ENCODE measurements at places on chromosomes 11 and 22.

- no peak for DNase-seq
Measured at GRCh38 chr11:104104664-104105063, 59.3 kb downstream of the PDGFD start.

DNA sequence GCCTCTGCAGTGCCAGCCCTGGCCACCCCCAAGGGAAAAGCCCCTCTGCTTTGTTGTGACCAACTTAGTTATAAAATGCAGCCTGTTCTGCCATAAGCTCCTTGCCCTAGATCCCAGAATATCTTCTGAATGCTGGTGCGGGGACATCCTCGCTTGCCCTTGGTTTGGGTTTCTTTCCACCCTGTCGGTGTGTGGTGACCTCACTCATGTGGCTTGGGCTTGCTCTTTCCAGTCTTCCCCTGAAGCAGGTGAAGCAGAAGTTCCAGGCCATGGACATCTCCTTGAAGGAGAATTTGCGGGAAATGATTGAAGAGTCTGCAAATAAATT lies 16.7 kb downstream of the CLDN5 start:
- no peak for DNase-seq

DNA sequence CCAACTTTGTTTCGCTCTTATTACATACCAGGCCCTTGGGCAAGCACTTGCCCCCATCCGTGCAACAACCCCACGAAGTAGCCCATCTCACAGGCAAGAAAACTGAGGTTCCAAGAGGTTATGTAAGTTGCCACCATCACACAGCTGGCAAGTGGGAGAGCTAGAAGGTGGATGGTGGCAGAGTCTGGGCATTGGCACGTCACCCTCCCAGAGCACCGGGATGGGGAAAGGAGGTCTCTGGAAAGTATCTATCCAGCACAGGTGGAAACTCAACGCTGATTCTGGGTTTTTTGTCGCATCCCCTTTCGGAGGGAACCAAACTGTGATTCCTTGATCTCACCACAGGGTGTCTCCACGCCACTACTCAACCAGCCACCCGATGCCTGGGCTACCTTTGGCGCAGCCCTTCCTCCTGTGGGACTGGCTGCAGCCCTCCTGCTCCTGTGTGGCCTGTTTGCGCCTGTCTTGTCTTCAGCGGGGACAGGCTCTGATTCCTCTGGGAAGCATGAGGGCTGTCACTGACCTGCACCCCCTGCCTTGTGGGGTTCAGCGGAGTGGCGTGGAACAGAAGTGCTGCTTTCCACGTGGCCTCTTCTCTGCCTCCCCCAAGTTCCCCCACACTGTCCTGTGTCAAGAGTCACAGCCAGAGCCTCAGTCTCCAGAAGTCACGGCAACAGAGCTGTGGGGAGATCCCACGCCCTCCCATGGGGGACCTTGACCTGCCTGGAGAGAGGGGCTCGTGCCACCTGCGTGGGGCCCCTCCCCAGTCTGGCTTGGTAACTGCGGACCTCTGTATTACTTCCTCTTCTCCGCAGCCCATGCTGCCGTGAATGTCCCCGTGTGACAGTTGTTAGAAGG lies 34.4 kb upstream of the TRIM29 start:
- peak; percentile 53 for DNase-seq

GRCh38 chr11:3995949-3996554 lies 98.5 kb upstream of the RRM1 start:
- DNase-seq, result no peak

DNA sequence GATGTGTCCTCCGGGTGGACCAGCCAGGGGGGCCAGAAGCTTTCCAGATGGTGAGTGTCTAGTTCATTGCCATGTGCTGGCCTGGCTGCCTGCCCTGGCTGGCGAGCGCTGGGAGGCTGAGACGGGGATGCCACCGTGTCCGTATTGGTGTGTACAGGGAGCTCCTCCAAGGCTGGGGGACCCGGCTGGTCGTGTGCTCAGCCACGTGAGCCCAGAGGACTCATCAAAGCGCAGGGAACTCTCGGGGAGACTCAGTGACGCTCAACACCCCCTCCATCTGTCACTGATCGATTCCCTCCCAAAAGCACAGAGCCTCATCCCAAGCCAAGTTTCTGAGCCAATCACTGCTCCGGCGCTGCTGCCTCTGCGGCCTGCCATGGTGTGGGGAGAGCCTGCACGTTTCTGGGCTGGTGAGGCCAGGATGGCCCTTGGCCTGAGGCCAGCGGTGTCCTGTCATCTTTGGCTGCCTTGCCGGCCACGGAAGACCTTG lies 423.7 kb downstream of the SHANK2 start:
- no peak for DNase-seq

- DNase-seq, result peak; percentile 26
Measured at GRCh38 chr11:18243783-18244362, 4.6 kb downstream of the SAA2 start.

DNA sequence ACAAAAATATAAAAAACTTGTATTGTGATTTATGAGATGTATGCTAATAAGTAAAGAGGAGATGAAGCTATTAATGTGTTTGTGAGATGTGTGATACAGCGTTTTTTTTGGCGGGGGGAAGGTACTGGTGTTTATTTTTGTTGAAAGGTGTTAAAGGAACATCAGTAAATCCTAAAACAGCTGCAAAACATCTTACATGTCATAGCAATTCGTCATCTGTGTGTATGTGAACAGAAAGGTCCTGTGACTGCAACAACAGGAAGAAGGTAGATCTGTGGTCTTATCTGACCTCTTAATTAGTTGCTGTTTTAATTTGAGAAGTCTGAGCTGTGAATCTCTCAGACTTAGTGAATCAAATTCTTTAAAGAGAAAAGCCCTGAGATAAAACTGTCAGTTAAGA lies 1041.1 kb downstream of the JRKL start:
- peak; percentile 15 for DNase-seq

GRCh38 chr11:70572974-70573260 lies 174.6 kb downstream of the CTTN start:
- no peak for DNase-seq

DNA sequence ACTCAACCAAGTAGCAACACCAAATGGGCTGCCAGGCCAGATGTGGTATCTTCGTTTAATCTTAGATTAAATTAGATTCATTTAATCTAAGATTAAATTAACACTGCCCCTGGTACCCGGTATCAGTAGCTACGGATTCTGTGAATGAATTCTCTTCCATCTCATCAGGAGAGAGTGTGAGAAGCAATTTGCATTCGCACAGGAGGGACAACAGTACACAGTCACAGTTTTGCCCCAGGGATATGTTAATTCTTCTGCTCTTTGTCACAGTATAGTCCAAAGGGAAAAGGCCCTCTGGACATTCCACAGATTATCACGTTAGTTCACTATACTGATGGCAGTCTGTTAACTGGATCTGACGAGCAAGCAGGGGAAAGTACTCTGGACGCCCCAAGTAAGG lies 22.9 kb downstream of the ASCL2 start:
- no peak for DNase-seq

- no peak for DNase-seq
Measured at GRCh38 chr11:132999516-132999915, 532.8 kb downstream of the OPCML start.

DNA sequence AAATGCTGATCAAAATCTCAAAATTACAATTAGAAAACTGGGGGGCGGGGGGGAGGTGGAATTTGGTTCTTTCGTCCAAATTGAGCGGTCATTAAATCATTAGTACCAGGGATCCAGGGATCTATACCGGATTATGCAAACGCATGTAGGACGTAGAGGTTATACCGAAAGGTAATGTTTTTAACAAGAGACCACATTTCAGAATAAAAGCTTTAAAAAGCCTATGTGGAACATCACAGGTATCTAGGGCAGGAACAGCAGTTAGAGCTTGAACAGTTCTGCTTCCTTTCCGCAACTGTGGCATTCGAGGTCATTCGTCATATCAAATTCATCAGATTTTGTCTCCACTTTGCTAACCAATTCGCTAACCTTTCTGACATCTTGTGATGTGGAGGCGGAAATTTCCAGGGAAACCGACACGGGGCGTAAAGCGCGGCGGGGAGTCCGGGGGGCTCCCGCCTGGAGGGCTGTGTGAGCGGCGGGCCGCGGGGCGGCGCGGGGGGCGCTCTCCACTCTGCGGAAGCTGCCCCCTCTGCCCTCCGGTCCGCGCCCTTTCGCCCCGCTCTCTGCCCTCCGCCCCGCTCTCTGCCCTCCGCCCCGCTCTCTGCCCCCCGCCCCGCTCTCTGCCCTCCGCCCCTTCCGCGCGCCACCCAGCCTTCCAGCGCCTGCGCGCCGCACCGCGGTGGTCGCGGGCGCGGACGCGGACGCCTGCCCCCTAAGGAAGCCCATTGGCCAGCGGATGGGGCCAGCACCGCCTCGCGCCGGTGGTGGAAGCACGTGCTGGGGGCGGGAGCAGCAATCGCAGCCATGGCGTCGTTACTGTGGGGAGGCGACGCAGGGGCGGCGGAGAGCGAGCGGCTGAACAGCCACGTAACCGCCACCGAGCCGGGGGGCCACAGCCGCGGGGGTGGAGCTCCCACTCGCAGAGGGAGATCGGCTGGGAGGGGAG lies at the start of gene DDX25:
DDX25 (plus strand) TSS at position 798 of the 949 bp plus-strand sequence; CDS start at position 808, 10 bp downstream.
- peak; percentile 51 for DNase-seq

GRCh38 chr11:1112351-1113191 lies 37.9 kb downstream of the MUC2 start:
- DNase-seq, result no peak

DNA sequence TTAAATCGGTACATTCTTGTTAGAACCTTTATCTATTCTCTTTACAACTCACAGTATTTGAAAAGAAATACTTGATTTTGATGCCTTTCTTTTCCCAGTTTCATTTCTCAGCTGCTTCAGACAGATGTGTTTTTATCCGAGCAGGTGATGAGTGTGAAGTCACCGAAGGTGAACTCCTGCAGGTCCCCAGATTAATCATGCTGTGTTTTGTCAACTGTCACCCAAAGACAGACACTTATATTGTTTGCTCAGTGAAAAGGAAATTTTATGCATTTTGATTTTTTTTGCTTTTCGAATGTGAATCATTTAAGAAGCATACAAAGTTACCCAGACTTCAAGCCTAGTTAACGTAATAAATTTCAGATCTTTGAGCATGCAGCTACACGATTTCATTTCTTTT lies 7.8 kb upstream of the TMPRSS13 start:
- peak; percentile 50 for DNase-seq

DNA sequence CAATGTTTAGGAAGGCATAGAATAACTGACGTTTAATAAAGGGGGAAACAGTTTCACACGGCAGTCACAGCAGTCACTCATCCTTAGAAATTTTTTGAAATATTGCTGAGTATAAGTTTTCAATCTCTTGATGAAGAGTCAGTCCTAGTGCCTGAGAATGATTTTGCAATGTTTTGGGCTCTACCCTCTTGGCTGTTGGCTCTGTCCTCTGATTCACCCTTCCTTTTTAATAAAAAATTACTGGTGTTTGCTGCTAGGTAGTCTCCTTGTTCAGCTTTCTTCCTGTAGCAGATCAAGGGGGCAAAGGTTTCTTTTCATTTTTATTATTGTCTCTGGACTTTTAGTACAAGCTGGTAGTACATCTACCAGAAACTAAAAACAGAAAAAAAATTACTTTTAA lies 194.3 kb upstream of the ANO3 start:
- DNase-seq, result no peak

- no peak for DNase-seq
Measured at GRCh38 chr11:67558084-67558772, 25.4 kb upstream of the GSTP1 start.

DNA sequence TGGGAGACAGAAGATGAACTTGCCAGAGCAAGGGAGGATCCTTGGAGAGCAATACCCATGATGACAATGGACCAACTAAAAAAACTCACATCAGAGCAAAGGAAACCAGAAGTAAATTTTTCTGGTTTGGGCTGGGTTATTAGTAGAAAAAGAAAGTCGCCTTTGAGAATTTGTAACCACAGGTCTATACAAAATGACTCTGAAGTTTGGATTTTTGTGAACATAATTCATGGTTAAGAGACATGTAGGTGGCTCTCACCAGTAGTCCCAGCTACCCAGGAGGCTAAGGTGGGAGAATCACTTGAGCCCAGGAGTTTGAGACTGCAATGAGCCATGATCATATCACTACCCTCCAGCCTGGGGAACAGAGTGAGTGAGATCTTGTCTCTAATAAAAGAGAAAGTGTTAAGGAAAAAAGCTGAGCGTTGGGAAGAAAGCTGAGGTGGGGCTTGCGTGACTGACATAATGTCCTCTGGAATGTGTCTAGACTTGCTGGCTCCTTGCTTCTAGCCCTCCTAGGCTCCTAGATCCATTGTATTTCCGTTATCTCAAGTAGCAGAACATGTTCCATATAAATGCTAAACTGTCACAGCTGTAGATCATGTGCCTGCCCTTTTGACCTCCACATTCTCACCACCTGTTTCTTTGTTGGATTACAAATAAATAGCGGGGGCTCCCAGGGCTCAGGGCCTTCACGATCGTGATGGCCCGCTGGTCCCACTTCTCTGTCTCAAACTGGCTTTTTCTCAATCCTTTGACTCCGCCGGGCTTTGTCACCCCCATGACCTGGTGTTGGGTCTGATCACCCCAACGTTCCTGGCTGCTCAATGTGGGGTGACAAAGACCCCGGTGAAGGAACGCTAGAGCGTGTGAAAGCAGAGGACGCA lies 56.2 kb upstream of the SC5D start:
- no peak for DNase-seq

DNA sequence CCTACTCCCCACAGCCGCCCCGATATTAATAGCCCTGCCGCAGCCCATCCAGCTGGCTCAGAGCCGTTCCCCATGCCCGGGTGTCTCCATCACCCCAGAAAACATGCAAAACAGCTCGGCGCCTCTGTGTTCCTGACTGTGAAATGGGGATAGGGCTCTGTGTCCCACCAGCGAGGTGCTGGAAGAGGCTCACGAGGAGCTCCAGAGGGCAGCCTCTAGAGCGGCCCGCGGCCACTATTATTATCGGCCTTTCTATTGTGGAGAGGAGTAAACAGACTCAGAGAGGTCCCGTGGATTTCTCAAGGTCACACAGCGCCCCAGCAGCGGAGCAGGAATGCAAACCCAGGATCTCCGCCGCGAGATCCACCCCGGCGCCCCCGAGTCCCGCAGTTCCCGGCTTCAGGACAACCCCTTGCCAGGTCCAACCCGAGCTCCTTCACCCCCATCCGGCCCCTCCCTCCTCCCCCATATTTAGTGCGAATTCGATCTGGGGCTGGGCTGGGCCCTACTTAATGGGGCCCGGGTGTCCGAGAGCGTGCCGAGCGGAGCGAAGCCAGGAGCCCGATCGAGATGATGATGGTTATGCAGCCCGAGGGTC lies at the start of gene ACTN3:
ACTN3 (plus strand) TSS at position 536 of the 598 bp plus-strand sequence; CDS start at position 571, 35 bp downstream.
- no peak for DNase-seq

- DNase-seq, result no peak
Measured at GRCh38 chr11:119793335-119793984, 64.5 kb upstream of the NECTIN1 start.

- peak; percentile 74 for DNase-seq
Measured at GRCh38 chr11:90701716-90702115, 478.9 kb upstream of the CHORDC1 start.

DNA sequence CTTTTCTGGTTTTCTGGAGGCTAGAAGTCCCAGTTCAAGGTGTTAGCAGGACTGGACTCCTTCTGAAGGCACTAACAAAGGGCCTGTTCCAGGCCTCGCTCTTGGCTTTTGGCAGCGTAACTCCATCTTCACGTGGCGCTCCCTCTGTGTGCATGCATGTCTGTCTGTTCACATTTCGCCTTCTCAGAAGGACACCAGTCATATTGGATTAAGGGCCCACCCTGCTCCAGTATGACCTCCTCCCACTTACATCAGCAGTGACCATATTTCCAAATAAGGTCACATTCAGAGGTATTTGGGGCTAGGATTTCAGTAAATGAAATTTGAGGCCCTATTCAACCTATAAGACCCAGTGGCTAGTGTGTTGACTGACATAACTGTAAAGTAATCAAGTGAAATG lies 20.0 kb downstream of the APLP2 start:
- no peak for DNase-seq

GRCh38 chr11:19347911-19348310 lies 107.2 kb upstream of the E2F8 start:
- DNase-seq, result no peak

All from NCI-H1417 (cell line).